CD4-positive, alpha-beta T cell treated with Interferon alpha-2 for 1 hour (primary cell): ENCODE measurements at places on chromosomes 11 and 22.

DNA sequence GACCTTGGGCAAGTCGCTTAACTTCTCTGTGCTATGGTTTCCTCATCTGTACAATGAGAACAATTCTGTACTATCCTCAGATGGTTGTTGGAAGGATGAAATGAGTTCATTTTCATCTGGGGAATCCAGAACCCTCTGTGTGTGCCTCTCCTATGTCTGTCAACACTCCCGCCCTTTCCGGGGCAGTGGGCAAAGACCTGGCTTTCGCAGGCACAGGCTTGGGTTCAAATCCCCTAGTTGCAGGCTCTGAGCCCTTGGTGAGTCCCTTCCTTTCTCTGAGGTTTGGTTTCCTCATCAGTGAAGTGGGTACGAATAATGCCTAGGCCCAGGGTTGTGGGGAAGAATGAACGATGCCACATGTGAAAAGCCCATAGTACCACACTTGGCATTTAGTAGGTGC lies 6.0 kb downstream of the PNPLA5 start:
- no peak for DNase-seq

DNA sequence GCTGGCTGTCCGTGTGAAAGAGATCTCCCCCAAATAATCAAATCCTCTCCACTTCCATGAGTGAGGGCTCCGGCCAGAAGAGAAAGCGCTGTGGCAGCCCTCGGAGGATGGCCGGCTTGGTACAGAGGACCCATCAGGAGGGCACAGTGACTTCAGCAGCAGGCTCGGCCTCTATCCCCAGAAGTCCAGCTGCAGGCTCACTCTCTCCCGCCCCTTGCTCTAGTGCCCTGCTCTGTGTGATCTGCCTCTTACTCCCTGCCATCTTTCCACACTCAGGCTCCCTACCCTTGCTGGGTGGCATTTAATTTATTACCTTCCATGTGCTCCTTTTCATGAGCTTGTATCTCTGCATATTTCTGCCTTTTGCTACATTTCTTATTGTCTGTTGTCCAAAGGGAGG lies 129.7 kb downstream of the SPATA19 start:
- DNase-seq, result no peak

- DNase-seq, result no peak
Observed at GRCh38 chr22:20868025-20868962, 9.5 kb downstream of the SNAP29 start.

DNA sequence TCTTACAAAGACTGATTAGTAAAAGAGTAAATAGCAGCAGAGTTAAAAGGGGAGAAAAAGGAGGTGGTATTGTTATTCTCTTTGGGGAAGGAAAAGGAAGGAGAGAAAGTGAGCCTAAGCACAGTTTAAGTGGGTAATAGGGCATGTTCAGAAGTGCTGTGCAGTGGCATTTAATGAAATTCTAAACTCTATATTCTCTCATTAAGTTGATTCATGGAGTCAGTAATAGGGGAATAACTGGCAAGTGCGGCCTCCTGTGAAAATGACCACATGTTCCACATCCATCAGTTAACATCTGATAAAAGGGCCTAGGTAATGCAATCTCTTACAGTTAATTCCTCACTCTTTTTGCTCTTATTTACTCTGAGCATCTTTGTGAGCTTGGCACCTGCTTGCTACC lies 516.7 kb downstream of the JRKL start:
- DNase-seq, result no peak

DNA sequence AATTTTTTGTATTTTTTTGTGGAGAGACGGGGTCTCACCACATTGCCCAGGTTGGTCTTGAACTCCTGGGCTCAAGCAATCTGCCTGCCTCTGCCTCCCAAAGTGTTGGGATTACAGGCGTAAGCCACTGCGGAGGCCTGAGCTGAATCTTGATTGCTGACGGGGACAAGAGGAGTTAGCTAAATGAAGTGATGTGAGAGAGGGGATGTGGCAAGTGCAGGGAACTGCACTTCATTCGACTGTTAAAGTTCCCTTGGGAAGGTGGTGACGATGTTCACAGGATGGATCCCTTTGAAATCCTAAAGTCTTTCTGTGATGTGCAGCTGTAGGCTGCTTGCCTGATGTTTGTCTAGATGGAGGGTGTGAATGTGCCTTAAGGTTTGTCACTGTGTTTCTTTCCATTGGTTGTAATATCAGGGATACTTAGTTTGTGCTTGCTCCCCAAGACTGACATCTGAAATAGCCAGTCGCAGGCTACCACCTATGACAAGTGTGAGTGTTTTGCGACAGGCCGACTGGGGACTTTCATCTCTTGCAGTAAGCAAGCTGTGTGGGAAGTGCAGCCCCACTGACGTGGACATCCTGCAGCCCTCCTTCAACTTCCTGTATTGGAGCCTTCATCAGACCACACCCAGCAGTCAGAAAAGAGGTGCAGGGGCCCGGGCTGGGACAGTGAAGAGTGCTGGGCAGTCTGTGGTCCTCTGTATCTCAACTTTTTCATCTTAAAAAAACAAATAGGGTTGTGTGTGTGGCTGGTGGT lies 19.6 kb upstream of the CCDC134 start:
- DNase-seq, result peak; percentile 96

- DNase-seq, result no peak
Observed at GRCh38 chr11:89529626-89530380, 38.6 kb upstream of the NOX4 start.

DNA sequence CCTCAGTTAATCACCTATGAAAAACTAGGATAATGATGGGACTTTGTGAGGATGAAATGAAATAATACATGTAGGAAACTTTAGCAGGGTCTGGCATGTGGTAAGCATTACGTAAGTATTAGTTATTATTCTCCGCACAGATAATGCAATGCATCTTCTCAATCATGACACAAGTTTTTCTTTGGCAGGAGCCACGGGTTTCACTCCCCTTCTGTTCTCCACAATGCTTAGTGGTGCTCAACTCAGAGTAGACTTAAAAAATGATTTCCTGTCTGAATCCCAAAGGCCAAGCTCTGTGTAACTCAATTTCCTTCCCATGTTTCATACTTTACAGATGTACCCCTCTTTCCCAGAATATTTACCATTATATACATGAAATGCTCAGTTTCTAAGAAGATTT lies 82.9 kb downstream of the CCDC34 start:
- no peak for DNase-seq

DNA sequence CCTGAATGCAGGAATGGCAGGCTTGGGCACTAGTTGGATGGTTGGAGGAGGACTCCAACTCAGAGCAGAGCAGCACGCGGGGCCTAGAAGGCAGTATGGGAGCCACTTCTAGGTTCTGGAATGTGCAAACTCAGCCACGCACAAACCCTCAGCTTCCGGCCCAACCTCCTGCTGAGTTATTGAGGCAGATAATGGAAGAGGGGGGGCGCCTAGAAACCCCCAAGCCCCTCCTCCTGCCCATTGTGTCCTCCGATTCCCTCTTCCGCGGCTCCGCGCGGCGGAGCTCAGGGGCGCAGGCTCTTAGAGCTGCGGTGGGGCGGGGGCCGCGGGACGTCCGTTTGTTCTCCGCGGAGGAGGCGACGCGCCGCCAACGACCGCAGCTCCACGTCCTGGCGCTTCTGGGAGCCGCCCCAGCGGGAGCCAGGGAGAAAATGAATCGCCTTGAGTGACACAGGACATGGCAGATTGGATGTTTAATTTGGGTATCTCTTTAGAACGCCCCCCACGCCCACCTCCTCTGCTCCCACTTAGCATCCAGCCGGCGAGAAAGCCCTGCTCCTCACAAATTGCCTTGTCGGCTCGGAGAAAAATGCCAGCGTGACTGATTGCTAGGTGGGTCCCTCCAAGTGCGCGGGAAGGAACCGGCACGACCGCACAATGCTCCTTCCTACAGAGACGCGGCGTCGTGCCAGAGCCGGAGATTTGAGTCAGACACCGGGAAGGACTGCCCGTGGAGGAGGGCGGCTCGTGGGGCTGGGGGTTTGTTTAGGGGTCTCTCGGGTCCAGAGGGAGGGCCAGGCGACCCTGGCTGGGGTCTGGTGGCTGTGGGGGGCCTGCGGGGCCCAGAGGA lies 144.6 kb downstream of the NECTIN1 start:
- no peak for DNase-seq

DNA sequence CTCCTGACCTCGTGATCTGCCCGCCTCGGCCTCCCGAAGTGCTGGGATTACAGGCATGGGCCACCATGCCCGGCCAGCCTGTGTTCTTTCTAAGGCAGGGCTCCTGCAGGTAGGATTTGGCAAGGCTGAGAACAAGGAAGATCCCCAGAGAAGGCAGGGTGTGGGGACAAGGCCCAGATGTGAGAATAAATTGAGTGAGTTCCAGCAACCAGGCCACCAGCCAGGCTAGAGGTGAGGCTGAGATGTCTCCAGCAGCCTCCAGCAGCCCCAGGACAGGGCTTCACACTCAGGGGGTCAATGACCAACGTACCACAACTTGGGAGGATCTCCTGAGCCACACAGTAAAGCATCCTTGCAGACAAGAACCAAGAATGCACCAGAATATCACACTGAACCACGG lies 75.1 kb downstream of the BUD13 start:
- DNase-seq, result no peak

DNA sequence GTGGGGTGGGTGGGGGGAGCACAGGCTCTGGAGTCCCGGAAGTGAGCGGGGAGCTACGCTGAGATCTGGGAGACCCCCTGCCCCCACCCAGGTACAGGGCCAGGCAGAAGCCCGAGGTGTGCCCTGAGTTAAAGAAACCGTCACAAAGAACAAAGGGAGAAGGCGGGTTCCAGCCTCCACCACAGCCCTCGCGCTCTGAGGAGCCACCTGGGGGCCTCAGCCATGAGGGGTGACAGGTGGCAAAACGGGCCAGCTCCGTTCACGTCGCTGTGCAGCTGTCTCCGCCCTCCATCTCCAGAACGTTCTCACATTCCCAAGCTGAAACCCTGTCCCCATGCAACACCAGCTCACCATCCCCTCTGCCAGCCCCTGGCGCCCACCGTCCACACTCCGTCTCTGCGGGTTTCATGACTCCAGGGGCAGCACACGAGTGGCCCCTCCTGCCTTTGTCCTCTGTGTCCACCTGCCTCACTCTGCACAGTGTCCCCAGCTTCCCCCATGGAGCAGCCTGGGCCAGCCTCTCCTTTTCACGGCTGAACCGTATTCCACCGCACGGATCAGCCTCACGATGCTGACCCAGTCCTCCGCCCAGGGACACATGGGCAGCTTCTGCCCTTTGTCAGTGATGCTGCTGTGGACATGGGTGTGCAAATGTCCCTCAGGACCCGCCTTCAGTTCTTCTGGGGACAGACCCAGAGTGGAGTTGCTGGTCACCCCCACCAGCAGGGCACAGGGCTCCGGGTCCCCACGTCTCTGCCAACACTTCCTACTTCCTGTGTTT lies 1.7 kb upstream of the MUC5B start:
- no peak for DNase-seq

DNA sequence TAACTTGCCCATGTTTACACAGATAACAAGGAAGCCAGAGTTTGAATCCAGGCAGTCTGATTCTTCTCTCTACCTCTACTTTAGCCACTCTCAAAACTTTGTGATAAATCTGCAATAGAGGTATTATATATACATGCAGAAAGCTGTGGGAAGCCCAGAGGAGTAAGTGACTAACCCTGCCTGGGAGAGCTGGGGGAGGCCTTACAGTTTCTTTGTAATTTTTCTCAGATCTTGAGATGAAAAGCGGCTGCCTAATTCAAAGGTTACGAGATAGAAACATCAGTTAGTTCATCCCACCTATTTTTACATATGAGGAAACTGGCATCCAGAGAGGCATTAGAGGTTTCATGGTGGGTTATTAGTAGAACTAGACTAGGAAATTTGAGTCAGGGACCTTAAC lies 4.9 kb downstream of the STIM1 start:
- DNase-seq, result no peak

- no peak for DNase-seq
Observed at GRCh38 chr11:69531717-69532088, 50.2 kb downstream of the LINC01488 start.

DNA sequence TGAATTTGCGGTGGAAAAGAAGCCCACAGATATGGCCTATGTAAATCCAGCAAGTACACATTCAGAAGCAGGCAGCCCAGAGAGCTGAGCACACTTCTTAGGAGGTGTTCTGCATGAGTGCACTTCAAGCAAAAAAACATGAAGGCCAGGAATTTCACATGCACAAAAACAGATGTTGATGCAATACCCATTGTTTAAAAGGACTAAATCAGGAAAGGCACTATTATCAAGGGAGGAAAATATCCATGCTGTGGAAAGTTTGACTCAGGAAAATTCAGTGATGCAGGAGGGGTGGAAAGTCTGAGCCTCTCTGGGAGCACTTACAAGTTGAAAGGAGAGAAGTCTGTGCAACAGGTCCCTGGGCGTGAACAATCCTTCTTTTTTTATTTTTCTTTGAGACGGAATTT lies 15.8 kb upstream of the CARS1 start:
- no peak for DNase-seq

DNA sequence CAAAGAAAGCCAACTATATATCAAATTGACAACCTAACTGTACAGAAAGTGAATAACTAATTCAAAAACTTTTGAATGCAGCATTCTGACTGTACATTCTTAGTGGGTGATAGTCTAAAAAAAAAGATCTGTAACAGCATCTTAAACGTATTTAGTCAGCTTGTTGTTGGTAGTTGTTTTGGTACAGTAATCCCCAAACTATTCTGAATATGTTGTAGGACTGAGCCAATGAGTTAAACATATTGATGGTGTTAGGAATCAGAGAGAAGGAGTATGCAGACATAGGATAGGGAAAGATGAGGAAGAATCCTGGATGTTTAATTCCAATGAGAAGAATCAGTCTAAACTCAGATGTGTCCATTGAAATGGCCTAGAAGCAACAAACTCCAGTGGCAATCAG lies 41.9 kb upstream of the KIRREL3 start:
- no peak for DNase-seq

DNA sequence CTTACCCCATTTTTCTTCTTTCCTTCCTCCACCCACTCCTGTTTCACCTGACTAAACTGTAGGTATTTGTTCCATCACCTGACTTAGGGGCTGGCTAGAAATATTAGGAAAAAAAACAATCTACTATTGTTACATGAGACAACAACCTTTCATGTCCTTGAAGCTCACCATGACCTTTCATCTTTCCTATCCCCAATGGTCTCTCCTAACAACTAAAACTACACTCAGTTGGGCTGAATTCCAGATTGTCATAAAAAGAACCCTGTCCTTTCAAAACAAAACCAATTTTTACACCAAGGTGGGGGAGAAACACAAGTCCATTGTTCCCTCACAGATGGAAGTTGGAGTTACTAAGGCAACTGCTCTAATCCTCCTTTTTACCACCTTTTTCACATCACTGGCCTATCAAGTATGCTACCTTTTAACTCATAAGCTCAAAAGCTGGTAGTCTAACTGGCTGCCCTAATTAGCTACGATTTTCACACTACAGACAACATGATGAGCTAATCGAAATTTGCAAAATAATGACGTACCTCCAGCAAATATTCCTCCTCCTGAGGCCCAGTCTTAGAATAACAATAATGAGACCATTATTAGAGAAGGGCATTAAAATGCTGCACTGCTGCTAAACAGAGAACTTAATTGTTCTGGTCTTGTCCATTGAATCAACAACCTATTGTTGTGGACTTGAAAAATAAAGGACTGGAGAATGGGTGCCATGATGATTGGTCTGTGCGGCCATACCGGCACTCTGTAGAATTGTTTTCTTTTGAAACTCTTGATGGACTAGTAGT lies 46.5 kb upstream of the SOX6 start:
- no peak for DNase-seq

- peak; percentile 31 for DNase-seq
Observed at GRCh38 chr11:102456381-102456780, 3.8 kb upstream of the TMEM123 start.

- no peak for DNase-seq
Observed at GRCh38 chr22:33575771-33576170, 344.5 kb downstream of the LARGE1 start.
